Fibroblast of mammary gland (primary cell): ENCODE measurements at places on chromosomes 2 and 18.
A peak's percentile ranks its signal among the peaks of the same experiment; 100 is the strongest.

- no peak for DNase-seq
Measured at GRCh38 chr2:103734911-103735310, 973.1 kb downstream of the TMEM182 start.

GRCh38 chr2:230874876-230875275, 10.1 kb downstream of the ITM2C start:
- DNase-seq: no peak

DNA sequence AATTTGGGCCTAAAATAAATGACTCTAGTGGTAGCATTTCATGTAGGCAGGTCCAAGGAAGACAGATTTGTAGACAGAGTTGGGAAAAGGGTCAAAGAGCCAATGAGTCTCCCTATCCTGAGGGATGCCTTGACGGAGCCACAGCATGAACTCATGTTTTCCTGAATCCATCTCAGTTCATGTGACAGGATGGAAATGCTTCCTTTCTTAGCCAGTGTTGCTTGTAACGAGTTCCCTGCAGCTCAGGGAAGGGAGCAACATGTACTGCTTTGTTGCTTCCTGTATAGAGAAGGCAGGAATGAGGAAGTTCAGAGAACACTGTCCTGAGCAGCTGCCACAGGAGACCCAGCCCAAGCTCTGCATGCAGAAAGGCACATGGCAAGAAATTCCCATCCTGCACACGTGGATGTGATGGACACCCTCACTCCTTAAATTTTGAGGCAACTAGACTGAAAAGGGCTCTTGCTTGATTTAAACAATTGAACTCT, 27.9 kb downstream of the TMEM17 start:
- peak; percentile 71 for DNase-seq

DNA sequence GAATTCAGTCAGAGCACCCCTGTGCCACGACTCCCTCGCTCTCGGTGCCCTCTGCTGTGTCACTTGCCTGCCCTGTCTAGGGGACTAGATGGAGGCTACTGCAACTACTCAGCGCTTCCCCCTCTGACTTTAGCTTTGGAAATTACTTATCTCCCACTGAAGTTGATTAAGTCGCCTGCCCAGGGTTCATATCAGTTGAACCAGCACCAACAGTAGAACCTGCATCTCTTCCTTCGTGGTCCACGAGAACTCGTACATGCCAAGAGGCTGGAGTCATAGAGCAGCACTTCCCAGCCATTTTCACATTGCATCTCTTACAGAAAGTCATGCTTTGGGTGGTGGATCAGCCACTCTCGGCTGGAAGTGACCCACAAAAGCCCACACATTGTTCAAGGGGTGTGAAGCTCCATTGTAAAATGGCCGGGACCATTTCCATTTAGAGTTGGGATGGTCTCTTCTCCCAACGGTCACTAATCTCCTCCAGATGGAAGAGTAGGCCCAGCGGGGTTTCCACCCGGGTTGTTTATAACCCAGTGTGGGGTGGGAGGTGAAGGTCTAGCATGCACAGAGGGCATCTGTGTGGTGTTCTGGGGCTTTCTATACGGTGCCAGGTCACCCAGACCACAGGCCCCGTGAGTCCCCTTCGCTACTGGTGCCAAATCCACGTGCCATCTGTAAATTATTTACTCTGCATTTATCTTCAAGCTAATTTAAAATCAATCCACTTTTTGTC, 38.0 kb downstream of the STEAP3 start:
- DNase-seq: no peak

DNA sequence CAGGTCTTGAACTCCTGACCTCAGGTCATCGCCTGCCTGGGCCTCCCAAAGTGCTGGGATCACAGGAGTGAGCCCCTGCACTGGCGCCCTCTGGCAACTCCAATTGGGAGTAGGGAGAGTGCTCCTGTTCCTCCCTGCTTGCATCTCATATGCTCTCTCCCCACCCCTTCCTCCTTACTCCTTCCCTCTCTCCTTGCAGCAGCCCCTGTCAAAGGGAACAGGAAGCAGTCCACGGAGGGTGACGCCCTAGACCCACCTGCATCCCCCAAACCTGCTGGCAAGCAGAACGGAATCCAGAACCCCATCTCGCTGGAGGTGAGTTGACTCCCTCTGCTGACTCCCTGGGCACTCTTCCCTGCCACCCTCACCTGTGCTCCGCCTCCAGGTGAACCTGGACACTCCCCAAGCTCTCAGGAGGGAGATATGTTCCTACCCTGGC, 10.7 kb downstream of the ARID5A start:
- no peak for DNase-seq

GRCh38 chr2:49621016-49621415, 466.7 kb upstream of the FSHR start:
- DNase-seq: no peak

DNA sequence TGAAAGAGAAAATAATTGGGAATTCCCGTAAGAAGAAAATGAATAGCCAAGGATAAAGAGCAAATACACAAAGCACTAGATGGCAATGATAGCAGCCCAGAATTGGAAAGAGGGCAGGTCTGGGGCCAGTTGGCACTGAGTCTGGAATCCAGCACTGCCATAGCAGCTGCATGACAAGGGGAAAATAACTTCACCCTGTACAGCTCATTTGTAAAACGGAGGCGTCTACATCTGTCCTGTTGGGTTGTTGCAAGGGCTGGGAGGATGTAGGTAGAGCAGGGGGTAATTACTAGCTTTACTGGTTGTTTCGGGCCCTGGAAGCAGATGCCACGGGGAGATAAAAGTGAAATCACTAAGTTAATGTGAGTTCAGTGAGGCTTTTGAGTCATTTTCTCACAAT, 110.0 kb upstream of the RASGRP3 start:
- peak; percentile 25 for DNase-seq
